T-helper 17 cell (primary cell): ENCODE measurements at places on chromosomes 5 and 9. TPM values are rescaled to one million over a fixed set of nuclear protein-coding genes. Genes with fewer than 3 reads are reported as not detected.

- no peak for DNase-seq
Measured at GRCh38 chr9:84939774-84940173, 270.2 kb downstream of the NTRK2 start.

GRCh38 chr5:72552041-72552557, 44.9 kb upstream of the ZNF366 start:
- DNase-seq, result no peak

- DNase-seq, result no peak
Measured at GRCh38 chr5:83249156-83249555, 171.8 kb downstream of the XRCC4 start.

GRCh38 chr5:138305797-138306196, 25.8 kb downstream of the CDC25C start:
- DNase-seq, result no peak

- no peak for DNase-seq
Measured at GRCh38 chr5:160727296-160727997, 124.6 kb downstream of the ATP10B start.

GRCh38 chr5:172904643-172905345, 54.4 kb upstream of the RPL26L1 start:
- DNase-seq, result no peak

DNA sequence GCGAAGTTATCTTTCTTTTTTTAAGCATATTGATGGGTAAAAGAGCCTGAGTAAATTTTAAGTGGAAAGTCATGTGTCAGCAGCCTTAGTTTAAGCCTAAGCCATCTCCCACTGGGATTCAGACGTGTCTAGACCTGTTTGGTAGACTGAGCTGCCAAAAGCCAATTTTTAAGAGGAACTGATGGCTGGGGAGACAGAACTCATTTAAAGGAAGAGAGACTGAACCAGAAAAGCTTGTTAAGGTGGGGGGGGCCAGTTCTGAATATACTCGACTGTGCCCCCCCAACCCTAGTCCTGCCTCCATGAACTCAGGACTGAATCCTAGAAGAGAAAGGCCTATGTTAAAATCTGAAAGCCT, 58.3 kb upstream of the PLPP1 start:
- DNase-seq, result no peak

GRCh38 chr9:99143655-99144054, 38.7 kb downstream of the TGFBR1 start:
- DNase-seq, result no peak

The NSMF gene
- 54.2 TPM for total RNA-seq

The SLC25A2 gene
- 0.70 TPM for total RNA-seq

The GRM6 gene
- not detected for total RNA-seq

The PCDHGA9 gene
- not detected for total RNA-seq

The SLC36A2 gene
- not detected for total RNA-seq
